Stimulated activated CD4-positive, alpha-beta T cell treated with anti-CD3 and anti-CD28 coated beads, TNF-alpha, amount 100 ng/mL, for 48 hours (primary cell): ENCODE measurements at places on chromosomes 13 and 19.

DNA sequence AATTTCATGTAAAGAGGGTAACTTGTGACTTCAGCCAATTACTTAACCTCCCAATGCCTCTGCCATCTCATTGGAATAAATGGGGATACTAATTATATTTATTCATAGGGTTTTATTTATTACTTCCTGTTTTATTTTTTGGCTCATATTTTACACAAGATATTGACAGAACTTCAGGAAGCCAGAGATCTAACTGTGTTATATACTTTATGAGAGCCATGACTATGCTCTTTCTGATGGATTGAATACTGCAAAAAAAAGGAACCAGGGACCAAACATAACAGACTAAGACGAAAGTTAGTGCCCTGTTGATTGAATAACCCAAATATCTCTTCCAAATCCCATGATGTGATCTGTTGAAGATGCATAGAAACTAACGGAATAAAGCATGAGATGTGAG, 243.3 kb upstream of the STARD13 start:
- DNase-seq = no peak

DNA sequence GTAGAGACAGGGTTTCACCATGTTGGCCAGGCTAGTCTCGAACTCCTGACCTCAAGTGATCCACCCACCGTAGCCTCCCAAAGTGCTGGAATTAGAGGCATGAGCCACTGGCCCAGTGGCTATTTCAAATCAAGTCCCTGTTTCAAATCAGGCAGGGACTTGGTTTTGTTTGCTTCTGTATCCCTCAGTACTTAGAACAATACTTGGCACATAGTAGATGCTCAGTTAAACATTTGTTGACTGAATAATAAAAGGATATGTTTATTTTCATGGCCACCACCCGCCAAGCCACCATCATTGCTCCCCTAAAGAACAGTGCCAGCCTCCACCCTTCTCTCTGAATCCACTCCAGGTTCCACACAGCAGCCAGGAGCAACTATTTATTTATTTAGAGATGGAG, 4.2 kb downstream of the RPS28 start:
- DNase-seq = no peak

GRCh38 chr13:52428295-52428694, 22.1 kb downstream of the VPS36 start:
- DNase-seq = no peak

DNA sequence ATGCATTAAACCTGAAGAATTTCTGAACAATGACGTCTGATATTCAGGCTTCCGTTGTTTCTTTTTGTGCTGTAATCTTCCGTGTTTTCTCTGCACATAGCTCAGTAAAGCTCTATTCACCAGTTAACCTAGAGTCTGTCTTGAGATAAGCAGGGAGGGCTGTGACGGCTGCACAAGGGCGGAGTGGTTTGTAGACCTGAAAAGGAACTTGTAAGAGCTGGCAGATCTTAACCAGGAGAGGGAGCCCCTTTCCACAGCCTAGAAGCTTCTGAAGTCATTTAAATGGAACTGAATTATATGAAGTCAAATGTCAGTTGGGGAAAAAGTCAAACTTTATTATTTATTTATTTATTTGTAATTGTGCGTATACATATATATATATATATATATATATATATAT, 27.5 kb downstream of the DPRX start:
- no peak for DNase-seq

DNA sequence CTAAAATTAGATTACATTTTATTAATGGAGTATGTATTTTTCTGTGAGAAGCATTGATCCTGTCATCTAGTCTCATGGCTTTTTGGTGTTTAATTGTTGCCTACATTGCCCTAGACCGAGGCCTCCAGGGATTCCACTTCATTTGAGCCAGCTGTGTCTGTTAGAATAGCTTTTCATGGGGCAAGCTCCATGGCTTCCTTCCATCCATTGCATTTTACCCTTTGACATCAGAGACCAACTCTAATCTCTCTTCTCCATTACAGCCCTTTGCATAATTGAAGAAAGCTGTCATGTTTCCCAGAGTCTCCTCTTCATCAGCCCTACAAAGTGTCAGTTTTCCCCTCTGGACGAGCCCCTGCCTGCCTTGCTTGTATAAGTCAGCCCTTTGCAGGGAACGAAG, 70.6 kb downstream of the MTUS2 start:
- DNase-seq = no peak

DNA sequence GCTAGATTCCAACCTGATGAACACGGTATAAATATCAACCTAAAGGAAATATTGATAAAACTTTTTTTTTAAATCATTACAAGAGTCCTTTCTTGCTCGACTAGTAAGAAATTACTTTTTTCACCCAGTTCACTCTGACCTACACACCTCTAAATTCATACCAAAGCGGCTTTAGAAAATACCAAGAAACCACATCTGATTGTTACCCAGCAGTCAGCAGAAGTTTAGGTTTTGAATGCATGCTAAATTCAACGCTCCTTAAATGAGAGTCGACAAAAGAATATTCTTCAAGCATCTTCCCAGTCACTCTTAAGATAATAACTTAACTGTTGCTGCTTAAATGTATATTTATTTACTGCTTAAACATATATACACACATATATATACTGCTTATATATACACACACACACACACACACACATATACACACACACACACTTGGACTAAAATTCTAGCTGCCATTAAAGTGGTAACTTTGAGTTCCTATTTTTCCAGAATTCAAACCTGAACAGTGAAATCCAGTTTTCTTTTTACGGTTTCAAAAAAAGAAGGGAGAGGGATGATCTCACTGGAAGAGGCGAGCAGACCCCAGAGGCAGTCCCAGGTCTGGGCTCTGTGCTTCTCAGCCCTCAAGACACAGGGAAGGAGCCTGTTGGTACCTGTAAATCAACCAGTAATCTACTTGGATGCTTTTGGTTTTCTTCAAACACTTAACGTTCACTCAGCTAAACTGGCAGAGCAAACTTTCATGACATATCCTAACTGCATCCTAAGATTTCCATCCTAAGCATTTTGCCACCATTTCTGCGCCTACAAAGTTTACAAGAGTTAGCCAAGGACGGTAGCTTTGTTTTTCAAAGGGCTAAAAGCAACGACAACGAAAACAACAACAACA, 1.7 kb downstream of the STK24 start:
- DNase-seq = no peak

DNA sequence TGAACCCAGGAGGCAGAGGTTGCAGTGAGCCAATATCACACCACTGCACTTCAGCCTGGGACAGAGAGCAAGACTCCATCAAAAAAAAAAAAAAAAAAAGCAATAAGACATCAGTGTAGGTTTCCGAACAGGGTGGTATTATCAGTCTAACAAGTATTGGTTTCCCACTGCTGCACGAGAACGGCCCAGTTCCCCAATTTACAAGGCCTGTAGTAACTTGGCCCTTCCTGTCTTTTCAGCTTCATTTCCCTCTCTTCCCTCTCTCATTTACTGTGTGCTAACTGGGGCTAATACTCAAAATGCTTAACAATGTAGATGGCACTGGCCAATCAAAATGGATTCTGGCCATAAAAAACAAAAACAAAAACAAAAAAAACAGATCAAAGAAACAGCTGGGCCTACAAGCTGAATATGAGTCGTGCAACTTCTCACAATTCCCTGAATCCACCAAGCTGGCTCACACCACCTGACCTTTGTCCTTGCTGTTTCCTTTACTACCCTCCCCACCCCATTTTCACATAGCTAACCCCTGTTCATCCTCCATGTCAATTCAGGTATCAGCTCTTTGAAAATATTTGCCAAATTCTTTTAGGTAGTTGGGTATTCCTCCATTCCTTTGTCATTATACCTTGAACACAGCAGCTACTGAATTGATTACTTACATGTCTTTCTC, 2.4 kb downstream of the TEX101 start:
- DNase-seq = no peak

DNA sequence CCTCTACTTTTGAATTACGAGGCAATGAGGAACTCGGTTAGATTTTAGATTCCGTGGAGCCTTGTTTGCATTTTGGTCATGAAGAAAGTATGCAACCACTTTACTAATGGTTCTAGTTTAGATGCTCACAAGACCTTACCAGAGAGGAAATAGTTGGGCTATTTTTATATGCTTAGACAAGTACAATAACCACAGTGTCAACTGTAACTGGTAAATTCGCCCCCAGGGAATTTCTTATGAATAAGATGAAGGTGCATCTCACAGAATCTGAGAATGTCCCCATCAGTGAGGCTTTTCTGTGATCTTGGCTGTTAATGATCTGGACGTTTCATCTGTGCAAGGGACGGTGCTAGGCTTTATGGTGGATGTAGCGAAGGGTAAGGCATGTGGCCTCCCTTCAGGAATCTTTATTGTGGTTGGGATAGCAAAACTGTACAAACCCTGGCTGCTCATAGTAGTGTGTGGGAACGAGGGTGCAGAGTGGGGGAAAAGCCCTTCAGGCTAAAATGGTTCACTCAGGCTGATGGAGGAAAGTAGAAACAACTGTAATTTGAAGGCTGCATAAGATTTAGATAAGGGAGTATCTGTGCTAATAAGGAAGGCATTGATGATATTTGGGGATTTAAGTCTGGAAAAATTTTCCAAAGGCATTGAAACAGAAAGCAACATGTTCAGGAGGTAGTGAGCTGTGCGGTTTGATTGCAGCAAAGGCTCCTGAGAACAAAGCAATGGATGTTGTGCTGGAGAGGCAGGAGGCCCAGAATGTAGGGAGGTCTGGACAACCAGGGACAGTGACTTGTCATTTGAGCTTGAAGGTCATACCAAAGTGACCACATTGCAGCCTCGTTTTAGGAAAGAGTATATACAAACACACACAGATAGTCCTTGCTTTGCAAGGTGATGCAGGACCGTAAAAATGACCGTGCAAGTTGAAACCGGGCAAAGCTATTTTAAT, 28.4 kb downstream of the UBAC2 start:
- DNase-seq = no peak

DNA sequence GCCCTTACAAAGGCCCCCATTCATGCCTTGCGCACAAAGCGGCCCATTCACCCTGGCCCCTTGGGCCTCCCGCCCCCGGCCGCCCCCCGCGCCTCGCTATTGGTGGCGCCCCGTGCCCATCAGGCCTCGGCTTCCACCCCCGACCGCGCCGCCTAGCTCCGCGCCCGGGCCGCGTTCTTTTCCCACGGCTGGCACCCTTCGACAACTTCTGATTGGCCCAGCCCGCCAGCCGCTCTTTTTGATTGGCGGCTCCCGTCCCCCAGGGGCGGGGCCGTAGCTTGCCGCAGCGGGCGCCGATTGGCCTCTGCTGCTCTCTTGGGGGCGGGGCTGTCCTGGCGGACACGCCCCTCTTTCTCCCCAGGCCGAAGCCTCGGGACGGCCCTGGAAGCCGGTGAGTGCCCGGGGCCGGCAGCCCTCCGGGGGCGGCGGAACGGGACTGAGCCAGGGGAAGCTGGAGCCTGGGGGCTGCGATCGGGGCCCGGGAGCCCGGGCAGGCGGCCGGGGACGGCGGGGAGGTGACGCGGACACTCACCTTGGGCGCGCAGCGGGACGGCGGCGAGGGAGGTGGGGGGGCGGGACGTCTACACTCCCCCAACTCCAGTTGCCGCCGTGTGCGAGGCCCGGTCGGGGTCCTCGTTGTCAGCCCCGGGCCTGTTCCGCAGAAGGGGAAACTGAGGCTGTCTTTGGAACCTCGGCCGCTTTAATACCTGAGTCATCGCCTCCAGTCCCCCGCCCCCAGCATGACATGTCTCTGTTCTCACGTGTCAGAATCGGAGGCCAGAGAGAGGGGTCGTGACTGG, at the start of gene MYH14:
Gene MYH14, plus strand, starts transcription at position 342 of the 800 bp plus-strand sequence. CDS start 6,744 bp downstream, outside the sequence.
- peak; percentile 12 for DNase-seq

DNA sequence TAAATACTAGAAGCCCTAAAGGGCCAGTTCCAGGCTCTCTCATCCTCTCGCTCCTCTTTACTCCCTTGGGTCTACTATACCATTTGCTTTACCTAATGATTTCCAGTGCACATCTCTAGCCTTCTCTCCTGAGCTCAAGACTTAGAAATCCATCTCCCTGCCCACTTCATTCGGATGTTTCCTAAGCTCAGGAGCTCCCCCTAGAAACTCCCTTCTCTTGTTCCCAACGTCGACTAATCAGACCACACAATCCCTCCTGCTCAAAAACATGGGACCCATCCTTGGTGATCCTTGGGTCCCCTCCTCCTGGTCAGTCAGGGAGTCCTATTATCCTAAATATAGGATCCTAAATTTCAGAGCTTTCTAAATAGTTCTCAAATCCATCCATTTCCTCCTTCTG, 21.1 kb upstream of the STK24 start:
- no peak for DNase-seq

DNA sequence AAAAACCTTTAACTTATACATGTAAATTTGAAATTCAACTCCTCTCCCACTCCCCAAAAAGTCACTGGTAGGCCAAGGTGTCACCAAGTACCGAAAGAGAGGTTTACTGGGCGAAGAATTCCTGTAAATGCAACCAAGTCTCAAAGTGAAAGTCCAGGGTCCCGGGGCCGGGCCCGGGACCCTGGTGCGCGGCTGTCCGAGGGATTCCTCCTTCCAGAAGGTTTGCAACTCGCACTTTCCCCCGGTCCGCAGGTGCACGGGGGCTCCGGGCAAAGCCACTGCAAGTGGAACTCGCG, 1.1 kb downstream of the STK24 start:
- DNase-seq = no peak

DNA sequence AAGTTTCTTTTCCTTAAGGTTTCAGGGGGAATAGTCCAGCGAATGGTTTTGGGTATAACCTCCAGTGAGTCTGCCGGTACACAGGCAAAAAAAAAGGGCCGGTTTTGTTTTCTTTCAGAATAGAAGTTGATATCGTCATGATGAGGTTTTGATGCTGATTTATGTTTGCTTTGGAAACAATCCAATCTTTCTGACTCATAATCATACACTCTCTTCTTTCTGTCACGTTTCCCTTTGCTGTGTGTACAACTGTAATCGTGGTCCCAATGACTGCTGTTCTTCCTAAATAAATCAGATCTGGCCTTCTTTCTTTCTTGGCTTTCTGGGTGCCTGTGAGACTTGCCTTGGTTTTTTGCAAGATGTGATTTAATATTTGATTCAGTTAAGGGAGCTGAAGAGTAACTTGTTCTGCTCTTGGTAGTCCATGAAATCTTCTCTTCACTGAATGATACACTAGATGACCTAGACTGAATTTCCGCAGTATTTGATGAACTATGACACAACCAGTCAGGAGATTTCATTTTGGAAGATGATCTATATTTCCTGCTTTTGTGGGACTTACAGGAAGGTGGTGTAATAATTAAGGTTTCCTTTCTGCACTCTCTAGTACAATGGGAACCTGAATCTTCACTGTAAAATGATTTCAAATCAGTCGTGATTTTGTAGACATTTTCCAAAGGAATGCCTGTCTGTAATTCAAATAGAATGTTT, 34.9 kb upstream of the METTL21C start:
- no peak for DNase-seq

GRCh38 chr19:55695511-55696290, 20.7 kb downstream of the EPN1 start:
- DNase-seq = no peak

GRCh38 chr13:109276261-109276660, 510.1 kb downstream of the IRS2 start:
- no peak for DNase-seq

DNA sequence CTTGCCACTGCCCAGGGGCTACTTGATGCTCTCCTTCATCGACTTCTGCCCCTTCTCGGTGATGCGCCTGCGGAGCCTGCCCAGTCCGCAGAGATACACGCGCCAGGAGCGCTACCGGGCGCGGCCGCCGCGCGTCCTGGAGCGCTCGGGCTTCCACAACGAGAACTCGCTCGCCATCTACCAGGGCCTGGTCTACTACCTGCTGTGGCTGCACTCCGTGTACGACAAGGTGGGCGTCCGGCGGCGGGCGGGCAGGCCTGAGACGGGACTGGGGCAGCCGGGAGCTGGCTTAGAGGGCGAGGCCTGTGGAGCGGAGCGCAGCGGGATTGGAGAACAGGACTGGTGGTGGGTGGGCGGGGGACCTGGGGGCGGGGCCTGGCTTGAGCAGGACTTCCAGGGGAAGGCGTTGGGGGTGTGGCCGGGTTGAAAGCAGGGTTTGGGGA, 12.7 kb upstream of the PSMD8 start:
- peak; percentile 79 for DNase-seq
